ENCODE measurements at places on chromosomes 6 and 20. TPM values are rescaled to one million over a fixed set of nuclear protein-coding genes. Genes with fewer than 3 reads are reported as not detected.

GRCh38 chr6:109762769-109763441 is 71.8 kb downstream of the FIG4 start:
- no peak for DNase-seq

GRCh38 chr20:4674672-4675071 is 47.0 kb upstream of the PRND start:
- no peak for DNase-seq

- DNase-seq: peak; percentile 10
These were observed 731 bp downstream of the MAK start for GRCh38 chr6:10837622-10837994.

DNA sequence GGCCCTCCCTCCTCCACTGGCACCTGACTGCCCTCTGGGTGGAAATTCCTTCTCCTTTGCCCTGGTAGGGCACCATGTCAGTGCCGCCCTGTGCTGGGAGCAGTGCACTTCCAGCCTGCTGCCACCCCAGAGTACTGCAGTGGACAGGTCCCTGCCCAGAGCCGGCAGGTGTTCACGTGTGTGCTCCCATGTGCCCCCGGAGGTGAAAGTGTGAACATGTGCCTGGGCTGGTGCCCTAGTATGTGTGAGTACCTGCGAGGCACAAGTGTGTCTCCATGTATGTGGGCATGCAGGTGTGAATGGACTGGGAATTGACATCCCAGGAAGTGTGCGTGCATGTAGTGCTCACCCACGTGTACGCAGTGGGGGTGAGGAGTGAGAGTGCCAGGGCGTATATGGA is 29.4 kb downstream of the SDCBP2 start:
- peak; percentile 35 for DNase-seq

DNA sequence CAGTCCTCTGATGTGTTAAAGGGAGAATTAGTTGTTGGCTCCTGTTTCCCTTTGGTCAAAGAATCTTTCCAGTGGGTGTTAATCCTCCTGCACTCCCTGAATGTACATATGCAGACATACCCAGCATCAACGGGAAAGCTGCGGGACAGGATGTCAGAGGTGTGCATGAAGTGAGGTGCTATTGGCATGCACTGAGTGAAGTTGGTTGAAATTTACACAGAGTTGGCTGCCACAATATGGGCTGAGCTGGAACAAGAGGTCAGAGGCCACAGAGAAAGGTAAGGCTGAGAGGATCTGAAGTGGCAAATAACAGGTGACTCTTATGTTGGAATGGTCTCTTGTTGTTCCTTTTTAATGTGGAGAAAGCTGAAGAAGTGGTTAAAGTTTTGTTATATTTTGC is 82.7 kb upstream of the AKIRIN2 start:
- DNase-seq: no peak

GRCh38 chr6:169647637-169648036 is 54.2 kb downstream of the WDR27 start:
- DNase-seq: no peak

GRCh38 chr20:815914-816606 is 17.5 kb upstream of the FAM110A start:
- peak; percentile 66 for DNase-seq

DNA sequence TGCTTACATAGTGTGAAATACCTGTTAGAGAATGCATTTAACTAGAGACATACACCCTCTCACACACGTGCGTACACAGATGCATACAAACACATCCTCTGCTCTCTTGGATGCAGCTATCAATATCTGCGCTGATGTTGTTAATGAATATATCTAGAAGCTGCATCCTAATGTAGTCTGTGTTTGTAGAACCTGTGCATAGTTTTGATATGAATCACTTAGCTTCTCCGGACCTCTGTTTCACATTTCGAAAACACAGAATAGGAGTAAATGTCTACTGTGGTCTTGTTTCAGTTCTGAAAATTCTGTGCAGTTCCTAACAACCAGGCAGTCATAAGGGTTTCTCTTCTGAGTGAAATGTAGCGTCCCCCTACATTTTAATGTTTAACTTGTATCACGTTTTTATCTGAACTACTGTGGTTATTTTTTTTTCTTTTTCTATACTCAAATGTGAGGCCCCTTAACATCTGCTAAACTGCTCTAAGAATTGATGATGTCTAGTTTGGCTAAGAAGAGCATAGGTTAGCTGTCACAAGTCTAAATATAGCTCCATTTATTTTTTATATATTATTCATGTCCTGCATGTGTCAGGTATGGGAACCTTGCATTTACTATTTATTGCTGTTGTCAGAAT is 254.5 kb downstream of the TMEM242 start:
- DNase-seq: no peak

DNA sequence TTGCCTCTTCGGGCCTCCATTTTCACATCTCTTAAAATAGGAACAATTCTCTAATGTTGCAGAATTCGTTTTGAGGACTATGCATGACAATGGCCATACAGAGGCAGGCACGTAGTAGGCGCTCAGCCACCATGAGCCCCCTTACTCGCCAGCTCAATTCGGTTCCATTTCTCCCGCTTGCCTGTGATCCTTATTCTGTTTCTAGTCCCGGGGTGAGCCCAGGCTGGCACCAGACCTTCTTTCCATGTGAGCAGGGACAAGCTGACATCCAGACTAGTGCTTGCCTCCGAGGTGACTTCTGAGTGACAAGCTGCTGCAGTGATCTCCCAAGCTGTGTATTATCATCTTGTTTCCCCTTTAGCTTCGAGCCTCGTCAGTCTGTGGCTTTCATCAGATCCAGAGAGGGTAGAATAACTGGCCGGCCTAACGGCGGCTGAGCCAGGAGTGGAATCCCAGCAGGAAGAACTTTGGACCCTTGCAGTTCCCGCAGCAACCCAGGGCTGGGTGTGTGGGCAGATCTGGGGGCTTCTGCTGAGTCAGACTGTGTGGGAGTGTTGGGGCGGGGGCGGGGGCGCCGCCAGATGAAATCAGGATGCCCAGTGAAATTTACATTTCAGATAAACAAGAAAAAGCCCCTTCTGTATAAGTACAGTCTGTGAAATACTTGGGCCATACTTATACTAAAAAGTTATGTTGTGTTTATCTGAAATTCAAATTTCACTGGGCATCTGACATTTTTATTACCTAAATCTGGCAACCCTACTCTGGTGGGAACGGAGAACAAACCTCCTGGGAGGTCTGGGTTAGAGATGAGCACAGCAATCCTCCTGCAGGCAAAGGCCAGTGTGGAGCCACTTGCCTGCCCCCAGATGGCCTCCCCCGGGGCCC is 10.9 kb downstream of the BANF2 start:
- DNase-seq: no peak

DNA sequence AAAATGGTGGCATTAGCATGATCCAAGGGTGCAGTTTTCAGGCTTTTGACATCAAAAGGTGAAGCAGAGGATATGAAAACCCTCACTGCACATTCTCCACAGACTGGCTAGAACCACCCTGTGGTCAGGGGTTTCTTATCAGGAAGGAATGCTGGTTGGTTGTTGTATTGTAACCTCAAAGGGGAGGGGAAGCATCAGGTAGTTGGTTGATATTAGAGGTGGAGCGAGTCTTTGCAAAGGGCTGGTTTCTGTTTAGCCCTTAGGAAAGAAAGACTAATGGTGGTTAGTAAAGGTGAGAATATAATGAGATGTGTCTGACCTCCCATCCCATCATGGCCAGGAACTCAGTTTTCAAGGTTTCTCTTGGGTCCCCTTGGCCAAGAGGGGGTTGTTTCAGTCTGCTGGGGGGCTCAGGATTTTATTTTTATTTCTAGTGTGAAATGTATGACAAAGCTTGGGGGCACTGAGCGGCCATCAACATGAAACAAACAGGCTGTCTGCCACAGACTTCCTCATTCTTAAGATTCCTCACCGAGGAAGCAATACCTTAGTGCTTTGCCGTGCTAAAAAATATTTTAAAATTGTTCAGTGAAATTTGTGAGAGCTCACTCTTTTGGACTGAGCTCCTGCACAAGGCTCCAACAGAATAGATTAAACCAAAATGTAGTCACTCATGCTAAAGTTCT is 47.5 kb upstream of the PROKR2 start:
- no peak for DNase-seq

GRCh38 chr20:20425823-20426654 is 58.1 kb downstream of the INSM1 start:
- no peak for DNase-seq

DNA sequence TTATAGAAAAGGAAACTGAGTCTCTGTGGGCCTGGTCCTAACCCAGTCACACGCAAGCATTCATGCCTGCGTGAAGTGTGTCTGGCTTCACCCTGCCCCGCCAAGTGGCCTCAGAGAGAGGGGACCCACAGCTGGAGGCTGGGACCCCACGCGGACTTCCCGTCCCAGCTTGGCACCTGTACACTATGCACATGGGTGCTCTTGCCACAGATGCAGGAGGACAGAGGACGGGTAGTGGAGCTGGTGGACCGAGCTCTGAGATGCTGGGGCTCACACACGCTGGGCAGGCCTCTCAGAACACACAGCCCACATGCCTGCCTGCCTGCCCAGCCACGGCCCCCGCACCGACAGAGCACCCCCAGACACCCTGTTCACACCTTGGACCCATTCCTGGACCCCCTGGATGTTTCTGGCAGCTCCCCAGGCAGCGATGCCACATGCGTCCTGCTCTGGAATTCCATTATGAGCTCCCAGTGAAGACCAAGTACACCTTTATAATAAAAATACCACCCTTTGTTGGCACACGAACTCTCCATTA is 24.9 kb upstream of the SMOC2 start:
- DNase-seq: no peak

Gene MAFB
- 0.39 TPM for total RNA-seq

Gene EPPIN
- total RNA-seq: not detected

Gene CAP2
- total RNA-seq: not detected
